ENCODE measurements at places on chromosomes 16 and 17.

DNA sequence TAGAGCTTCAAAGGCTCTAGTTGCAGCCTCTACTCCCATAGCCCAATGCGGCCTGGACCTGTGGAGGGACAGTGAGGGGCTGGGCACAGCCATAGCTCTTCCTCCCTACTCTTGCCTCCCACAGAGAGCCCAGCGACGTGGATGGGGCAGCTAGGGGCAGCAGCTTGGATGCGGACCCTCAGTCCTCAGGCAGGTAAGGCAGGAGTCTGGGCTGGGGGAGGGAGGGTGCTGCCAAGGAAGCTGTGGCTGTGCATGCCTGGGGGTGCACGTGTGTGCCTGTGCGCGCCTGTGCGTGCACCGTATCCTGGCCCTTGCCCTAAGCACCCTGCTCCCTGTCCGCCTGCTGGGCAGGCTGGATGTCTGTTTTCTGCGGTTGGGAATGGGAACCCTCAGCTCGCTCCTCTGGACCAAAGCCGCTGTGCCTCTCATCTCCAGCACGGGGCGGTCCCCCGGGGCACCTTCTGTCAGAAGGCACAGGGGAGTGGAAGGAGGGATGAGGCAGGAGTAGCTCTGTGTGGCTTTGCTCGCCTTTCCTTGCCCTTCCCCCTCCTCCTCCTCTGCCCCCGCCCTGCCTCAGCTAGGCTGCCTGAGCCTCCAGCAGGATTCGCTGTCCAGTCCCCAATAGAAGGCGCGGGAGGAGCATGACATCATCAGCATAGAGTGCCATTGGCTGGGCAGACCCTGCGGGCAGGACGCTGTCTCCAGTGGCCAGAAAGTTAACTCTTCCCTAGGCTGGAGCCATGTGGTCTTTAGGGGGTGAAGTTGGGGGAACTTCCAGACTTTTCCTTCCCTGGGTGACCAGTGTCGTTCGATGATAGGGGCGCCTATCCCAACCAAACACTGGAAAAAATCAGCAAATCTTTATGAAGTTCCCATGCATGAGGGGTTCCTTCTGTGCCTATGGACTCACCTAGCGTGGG, 797 bp downstream of the PRCD start:
- peak; percentile 91 for DNase-seq

- no peak for DNase-seq
These were observed 20.5 kb upstream of the FAAP100 start for GRCh38 chr17:81572563-81573168.

DNA sequence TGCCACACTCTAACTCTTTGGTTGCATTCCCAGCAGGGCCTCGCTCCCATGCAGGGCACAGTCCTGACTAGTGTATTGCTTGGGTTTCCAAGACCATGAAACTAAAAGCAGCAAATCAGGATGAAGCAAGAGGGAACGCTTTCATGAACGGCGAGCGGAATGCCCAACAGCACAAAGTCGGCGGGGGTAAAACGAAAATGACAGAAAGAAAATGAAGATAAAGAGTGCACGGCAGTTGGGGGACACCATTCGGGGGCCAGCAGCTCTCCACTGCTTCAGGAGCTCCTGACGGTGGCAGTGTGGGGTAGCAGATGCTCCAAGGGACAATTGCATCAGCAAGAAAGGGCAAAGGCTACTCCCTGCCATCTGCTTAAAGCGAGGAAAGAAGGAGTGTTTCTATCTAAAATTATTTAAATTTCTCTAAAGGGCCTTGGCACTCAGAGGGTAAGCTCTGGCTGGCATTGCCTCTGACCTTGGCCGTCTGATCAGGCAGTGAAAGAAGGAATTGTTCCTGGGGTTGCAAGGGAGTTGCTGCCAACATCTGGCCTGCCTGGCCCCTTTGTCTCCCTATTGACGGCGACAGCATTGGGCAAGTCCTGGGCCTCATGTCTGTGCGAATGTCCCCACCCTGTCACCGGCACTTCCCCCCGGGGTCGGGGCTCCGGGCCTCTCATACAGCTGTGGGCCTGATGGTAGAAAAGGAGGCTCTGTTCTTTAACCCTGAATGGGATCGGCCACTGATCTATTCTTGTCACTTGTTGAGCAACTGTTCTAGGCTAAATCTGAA, 138.2 kb downstream of the CMIP start:
- DNase-seq, result no peak

DNA sequence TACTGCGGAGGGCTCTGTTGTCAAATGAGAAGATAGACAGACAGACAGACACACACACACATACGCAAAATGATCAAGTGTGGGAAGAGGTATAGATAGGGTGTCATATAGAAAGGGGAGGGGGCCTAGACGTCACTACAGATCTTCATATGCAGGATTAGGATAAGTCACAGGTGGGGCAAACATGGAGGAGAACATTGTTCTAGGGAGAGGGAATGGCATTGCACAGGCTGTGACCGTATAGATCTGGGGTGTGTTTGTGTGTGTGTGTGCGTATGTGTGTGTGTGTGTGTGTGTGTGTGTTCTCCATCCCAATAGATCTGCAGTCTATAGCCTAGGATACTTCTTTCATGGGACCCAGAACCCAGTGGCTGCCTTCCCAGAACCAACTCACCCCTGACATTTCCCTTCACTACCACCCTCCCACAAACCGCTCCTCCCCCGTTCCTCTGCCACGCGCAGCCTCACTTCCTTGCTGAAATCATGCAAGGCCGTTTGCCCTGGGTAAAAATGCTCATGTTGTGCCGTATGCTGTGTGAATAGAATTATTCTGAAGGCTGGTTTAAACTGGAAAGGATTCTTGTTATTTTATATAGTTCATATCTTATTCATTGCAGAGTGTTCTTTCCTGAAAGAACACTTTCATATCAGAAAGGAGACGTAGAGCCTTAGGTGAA, 50.5 kb upstream of the CCL1 start:
- no peak for DNase-seq

DNA sequence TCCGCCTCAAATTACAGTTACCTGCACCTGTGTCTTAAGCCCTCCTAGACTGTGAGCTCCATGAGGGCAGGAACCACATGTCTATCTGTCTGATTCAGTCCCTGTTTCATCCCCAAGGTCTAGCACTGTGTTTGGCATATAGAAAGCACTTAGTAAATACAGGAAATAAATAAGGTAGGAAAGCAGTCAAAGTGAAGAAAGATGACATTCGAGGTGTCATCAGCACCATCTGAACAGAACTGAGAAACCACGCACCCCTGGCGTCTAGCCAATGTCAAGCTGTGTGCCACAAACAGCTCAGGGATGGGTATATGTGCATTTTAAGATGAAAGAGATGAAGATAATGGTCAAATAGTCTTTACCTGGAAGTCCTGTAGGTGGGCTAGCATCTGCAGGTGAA, 79.6 kb upstream of the ATP2A3 start:
- DNase-seq, result peak; percentile 74

- DNase-seq, result no peak
These were observed 171.4 kb downstream of the SEC14L1 start for GRCh38 chr17:77312061-77312701.

- DNase-seq, result no peak
These were observed 287.3 kb downstream of the WWOX start for GRCh38 chr16:78386557-78387324.

GRCh38 chr17:49633762-49634484, 44.0 kb downstream of the SPOP start:
- no peak for DNase-seq

GRCh38 chr16:26129997-26130396, 438.2 kb downstream of the HS3ST4 start:
- DNase-seq, result no peak

DNA sequence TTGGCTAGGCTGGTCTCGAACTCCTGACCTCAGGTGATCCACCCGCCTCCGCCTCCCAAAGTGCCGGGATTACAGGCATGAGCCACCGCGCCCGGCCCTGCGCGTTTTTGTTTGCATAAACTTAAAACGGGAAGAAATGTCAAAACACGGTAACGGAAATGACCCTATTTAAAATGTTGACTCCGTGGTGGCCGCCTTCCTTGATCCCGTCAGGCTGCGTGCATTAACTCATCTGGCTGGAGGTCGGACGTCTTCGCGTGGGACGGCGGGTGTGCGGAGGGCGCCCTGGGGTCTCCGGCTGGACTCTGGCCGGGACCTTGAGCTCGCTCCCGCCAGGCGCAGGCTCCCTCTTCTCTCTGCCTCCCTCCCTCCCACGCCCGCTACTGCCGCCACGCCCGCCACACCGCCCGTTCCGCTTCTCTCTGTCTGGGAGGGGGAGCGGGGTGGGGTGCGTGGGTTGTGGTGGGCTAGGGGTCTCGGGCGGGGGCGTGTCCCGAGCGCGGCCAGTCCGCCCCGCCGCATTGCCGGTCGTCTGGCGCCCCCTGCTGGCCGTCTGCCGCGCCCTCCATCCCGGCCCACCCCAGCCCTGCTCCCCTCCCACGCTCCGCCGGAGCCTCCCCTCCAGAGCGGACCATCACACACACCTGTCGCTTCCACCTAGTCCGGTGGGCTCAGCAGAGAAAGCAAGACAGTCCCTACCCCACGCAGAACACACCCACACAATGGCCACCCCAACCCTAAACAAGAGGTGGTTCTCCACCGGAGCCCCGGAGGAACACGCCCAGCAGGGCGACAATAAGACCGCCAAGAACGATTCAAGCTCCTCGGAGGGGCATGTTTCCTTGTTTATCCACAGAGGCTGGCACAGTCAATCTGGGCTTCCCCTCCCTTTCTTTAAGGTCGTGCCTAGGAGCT, 1.2 kb upstream of the CCDC42 start:
- peak; percentile 70 for DNase-seq

DNA sequence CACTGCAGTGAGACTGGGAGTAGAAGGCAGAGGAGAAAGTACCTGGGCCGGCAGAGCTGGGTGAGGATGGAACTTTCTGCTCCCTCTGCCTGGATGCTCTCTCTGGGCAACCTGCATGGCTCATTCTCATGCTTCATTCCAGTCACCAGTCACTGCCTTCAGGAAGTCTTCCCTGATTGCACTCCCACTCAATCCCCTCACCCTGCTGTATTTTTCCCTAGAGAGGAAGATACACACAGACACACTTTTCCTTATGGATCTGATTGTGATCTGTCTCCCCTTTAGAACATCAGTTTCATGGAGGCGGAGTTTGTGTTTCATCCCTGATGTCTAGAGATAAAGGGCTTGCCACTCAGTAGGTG, 44.9 kb downstream of the MEAK7 start:
- DNase-seq, result no peak

GRCh38 chr17:78890498-78890897, 12.5 kb downstream of the CEP295NL start:
- peak; percentile 75 for DNase-seq

- no peak for DNase-seq
These were observed 34.5 kb downstream of the TNFRSF13B start for GRCh38 chr17:16937431-16937830.

DNA sequence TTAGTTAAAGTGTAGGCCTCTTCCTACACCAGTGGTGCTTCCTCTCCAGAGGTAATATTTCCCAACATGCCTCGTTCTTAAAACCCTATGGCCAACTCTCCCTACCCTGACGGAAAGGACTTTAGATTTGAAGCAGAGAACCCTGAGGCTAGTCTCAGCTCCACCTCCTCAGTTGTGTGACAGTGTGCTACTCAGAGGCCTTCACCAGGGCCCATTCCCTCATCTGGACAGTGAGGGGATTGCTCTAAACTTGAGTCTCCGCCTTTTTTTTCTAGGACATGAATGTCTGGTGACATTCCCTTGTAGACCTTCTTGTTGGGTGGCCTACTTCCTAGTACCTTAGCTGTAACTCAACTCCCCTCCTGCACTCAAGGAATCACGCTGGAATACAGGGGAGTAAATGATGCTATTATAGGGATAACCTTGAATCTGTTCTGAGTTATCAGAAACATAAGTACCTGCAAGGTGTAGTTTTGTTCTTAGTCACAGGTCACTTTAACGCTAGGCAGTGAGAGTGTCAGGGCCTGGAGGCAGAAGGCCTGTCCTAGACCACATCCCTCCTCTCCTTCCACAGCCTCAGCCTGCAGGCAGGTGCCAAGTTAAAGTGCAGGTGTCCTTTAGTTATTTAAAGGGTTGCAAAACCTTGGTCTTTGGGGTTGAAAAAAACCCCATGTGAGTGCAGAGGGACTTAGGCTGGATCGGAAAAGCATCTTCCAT, 26.9 kb downstream of the LDHD start:
- DNase-seq, result no peak

DNA sequence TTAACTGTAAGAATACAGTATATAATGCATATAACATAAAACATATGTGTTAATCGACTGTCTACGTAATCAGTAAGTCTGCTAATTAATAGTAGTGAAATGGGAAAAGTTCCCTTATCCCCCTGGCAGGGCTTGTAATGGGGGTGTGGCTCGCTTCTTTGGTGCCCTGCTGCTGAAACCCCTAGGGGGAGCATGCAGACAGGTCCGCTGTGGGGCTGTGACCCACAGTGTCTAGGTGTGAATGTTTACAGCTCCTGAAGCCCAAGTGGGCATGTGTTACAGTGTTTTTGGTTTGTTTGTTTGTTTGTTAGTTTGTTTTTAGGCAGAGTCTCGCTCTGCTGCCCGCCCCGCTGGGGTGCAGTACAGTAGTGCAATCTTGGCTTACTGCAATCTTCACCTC, 495.7 kb downstream of the SHISA9 start:
- DNase-seq, result no peak

- no peak for DNase-seq
These were observed 786 bp downstream of the TMC7 start for GRCh38 chr16:18984435-18985005.

GRCh38 chr17:6509031-6509771, 47.2 kb downstream of the PITPNM3 start:
- DNase-seq, result no peak

- DNase-seq, result no peak
These were observed 29.5 kb downstream of the UBN1 start for GRCh38 chr16:4876646-4877379.

GRCh38 chr17:71472809-71473789, 647.7 kb upstream of the SOX9 start:
- no peak for DNase-seq

DNA sequence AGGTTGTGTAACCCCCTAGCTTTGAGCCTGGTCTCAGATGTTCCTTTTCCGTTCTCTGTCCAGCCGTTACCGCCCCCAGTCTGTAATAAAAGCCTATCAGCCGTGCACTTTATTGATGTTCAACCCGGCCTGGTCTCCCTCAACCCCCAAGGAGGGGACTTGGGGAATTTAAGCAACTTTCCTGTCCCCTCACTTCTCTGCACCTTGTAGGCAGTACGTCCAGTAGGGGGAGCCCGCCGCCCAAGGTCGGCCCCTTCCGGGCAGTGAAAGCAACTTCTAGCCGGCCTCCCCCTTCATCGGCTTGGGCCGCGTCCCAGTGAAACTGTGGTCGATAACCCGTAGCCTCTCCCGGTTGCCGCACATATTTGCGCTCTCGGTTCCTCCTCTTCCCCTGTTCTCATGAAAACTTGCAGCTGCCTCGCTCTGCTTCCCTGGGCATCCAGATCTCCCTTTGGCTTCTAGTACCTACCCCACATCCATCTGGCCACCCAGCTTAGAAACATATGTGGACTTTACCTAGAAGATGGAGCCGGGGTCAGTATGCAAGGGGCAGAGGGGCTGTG, 7.9 kb downstream of the PNPO start:
- peak; percentile 95 for DNase-seq

DNA sequence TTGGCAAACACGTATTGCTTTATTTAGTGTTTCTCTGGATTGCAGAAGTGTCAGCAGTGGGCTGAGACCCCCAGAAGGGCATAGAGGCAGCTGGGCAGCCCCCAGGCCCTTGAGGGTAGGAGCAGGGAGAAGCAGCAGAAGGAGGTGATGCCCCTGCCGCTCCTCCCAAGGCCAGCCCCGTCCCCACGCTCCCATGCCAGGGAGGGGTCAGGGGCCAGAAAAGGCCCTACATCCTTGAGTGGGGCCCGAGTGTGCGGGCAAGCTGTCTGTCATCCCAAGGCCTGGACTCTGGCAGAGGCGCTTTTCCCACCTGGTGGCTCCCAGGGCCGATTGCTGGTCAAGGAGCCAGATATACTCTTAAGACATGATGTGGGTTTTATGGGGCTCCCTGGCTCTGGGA, 8.2 kb upstream of the CRK start:
- DNase-seq, result no peak
